CD4-positive, alpha-beta T cell (primary cell): ENCODE measurements at places on chromosomes 1 and 21.

DNA sequence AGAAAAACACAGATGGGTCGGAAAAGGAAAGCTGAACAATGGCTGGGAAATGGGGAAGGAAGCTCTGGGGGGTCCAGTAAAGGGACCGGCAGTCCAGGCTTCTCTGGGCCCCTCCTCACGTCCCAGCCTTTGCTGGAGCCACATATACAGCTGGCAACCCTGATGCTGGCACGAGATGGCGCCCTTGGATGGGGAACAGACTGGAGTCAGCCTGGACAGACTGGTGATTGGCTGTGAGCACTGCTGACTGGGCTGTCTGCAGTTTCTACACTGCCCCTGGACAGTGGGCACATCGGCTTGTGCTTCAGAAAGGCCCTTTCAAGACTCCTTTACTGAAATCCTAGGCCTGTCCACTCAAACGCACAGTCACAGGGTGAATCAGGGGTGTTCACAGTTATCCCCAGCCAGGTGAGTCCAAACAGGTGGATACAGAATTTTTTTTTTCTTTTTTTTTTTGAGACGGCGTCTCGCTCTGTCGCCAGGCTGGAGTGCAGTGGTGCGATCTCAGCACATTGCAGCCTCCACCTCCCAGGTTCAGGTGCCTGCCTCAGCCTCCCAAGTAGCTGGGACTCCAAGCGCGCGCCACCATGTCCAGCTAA lies 31.1 kb upstream of the ZBTB40 start:
- DNase-seq, result peak; percentile 35

DNA sequence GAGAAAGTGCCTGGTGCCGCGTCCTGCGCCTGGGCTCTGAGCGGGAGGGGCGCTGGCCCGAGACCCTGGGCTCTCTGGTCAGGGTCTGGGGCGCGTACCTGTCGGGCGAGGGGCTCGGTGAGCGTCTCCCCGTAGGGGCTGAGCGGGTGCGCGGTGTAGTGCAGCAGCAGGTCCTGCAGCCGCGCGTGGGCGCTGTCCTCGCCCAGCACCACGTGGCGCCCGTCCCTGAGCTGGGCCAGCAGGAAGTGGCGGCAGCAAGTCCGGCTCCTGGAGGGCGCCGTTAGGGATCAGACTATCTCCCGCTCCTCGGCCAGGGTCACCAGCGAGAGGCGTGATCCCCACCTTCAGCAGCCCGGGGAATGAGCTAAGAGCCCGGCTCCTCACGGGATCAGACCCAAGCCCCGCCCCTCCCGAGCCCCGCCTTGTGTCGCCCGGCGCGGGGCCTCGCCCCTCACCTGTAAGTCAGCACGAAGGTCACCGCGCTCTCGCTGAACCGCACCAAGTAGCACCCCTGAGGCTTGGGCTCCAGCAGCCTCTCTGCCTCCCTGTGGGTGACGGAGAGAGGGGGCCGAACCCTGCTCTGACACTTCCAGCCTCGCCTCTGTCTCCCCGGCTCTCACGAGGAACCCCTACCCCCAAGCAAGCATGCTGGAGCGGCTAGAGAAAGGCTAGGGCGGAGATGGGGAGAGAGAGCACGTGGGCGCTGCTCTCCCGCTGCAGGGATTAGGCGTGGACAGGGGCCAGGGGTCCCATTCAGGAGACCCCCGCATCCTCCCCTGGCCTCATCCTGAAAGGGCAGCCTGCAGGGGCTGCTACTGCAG lies 2.7 kb downstream of the SH2D2A start:
- DNase-seq, result peak; percentile 69

DNA sequence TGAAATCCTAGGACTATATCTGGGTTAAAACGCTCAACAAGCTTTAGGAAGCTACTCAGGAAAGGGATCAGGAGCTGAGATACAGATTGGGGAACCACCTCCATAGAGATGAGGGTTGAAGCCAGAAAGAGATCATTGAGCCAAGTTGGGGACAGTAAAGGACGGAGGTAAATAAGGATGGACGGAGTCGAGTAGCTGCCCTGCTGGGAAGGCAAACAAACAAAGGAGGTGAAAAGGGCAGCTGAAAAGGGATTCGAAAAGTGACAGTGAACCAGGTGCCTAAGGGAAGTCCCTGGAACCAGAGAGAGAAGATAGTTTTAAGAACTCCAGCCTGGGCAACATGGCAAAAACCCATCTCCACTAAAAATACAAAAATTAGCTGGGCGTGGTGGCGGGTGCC lies 6.3 kb upstream of the CAMSAP2 start:
- no peak for DNase-seq

GRCh38 chr1:209895709-209896108 lies 42.3 kb upstream of the SYT14 start:
- no peak for DNase-seq

DNA sequence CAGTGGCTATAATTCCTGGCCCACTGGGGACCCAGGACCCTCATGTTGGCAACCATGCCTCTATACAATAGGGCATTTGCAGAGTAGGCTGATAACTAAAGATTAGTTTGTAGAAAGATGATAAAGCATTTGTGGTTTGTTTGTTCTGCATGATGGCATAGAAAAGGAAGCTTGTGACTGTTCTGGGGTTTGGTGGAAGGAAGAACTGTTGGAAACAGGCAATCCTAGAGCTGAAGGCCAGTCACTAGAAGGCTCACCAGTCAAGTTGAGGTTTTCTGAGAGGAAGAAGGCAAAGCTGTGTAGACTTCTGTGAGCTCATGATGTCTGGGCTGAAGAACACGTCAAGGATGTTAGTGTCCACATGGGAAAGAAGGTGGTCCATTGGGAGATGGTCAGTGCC lies 140.3 kb upstream of the VANGL1 start:
- no peak for DNase-seq

DNA sequence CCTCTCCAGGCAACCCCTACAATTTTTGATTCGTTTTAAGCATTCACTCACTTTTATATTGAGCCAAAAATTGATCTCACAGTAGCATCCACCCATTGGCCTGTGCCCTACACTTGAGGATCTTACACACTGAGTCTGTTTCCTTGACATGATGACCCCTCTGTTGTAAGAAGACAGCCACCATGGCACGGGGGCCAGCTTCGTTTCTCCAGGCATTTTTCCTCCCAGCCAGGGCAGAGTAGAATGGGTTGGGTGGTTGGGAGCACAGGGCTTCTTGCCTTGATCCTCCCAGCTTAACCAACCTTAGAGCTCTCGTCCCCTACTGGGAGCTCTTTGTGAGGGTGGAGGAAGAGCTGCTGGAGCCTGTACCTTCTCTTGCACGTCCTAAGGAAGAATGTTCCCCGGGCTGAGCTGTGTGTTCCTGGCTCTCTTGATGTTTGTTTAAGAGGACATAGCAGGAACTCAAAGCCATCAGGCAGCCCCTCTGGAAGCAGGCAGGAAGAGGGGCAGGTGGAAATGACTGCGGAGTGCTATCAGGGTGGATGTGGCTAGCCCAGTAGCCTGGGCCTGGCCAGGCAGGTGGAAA lies 213.2 kb upstream of the TMEM51 start:
- no peak for DNase-seq

GRCh38 chr1:202397256-202397655 lies 48.8 kb downstream of the PPP1R12B start:
- DNase-seq, result no peak
